Tongue (tissue), 3 donors: ENCODE measurements at places on chromosomes 2 and 18. TPM values are rescaled to one million over a fixed set of nuclear protein-coding genes. Genes with fewer than 3 reads are reported as not detected.

DNA sequence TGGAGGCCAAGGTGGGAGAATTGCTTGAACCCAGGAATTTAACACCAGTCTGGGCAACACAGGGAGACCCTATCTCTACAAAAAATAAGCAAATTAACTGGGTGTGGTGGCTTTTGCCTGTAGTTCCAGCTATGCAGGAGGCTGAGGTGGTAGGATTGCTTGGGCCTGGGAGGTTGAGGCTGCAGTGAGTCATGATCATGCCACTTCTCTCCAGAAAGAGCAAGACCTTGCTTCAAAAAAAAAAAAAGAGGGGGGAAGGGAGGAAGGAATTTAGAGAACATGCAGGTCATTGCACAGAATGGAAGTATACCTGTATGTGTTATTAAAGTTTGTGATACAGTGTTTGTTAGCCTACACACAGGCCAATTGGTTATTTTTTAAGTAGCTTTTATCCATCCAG is 25.8 kb downstream of the PKP4 start:
- DNase-seq = no peak

- DNase-seq = peak; percentile 38
These were observed 5.1 kb downstream of the TRIB2 start for GRCh38 chr2:12721566-12722446.

GRCh38 chr2:158777077-158777476 is 18.0 kb upstream of the DAPL1 start:
- DNase-seq = no peak

DNA sequence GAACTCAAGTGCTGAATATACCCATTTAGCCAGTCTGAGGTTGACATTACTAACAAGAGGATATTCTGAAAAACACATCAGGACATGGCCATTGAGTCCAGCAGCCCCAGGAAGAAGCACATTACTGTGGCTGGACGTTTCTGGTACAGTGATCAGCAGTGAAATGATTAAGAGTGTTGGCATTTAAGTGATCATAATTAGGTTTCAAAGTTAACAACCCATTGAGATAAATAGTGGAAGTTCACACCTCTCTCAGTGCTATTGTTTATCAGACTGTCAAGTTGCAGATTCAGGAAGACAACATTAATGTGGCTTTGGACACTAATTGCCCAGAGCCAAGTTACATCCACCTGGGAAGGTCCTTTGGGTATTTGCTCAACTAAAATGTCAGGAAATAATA is 139.5 kb upstream of the GAREM1 start:
- DNase-seq = no peak

DNA sequence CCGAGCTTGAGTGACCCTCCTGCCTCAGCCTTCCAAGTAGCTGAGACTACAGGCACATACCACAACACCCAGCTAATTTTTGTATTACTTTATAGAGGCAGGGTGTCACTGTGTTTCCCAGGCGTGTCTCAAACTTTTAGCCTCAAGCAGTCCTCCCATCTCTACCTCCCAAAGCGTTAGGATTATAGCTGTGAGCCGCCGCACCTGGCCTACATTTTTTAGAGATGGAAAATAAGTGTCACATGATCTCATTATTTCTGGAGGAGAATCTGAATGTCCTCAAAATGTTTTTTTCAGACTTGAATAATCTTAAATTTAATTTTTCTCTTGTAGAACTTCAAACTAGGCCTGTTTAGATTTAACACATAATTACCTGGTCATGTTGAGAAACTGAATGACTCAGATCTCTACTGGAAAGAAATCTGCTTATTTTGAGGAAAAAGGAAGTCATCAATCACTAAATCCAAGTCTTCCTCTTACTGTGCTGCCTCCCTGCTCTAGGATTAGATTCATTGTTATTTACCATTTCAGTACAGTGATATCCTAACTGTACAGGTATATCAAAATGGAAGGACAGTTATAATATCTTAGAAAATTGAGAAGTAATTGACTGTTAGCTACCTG is 92.4 kb downstream of the COX7A2L start:
- no peak for DNase-seq

- peak; percentile 17 for DNase-seq
These were observed 275.1 kb downstream of the AGPS start for GRCh38 chr2:177667626-177668025.

DNA sequence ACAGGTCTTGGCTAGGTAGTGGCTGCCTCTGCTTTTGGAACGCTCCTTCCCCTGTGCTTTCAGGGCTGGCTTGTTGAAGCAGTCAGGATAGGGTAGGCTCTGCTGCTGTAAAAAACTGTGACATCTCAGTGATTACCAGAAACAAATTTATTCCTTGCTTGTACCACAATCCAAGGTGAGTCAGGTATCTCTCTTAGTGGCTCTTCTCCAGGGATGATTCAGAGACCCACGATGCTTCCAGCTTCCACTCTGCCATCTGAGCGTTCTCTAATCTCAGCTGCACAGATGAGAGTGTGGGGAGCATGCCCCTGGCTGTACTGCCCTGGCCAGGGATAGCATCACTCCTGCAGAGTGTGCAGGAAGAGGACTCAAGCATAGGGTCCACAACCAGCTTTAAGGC is 174.9 kb downstream of the VAPA start:
- DNase-seq = no peak

GRCh38 chr2:206562375-206562774 is 79.9 kb upstream of the FAM237A start:
- no peak for DNase-seq

- no peak for DNase-seq
These were observed 941.2 kb downstream of the SUCLG1 start for GRCh38 chr2:83517727-83518368.

Gene XIRP2
- total RNA-seq = 277 TPM

Gene MEP1B
- 0.10 TPM for total RNA-seq

Gene GNAL
- total RNA-seq = 3.9 TPM
